ENCODE measurements at places on chromosomes 5 and 9.

DNA sequence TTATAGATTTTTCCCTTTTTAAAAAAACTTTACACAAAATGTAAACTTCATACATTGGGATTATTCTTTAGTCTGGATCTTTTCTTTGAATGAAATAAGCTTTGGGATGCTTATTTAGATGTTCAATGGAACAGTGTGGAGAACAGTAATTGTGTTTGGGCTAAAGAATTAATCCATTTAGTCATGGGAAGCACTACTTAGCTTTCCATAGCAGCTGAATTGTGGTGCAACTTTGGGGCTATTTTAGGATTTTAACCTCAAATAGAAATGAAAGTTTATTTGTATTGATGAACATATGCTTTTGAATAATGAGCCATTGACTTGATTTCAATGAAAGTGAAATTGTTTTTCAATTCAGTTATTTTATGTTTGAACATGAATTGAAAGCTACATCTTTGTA, 72.4 kb downstream of the ZCCHC7 start:
- DNase-seq, result no peak

GRCh38 chr5:120683580-120683979, 219.5 kb downstream of the PRR16 start:
- DNase-seq, result no peak

- peak; percentile 31 for DNase-seq
Observed at GRCh38 chr9:114434878-114435311, 47.1 kb upstream of the AKNA start.

- peak; percentile 51 for DNase-seq
Observed at GRCh38 chr5:64789457-64789856, 20.7 kb downstream of the CWC27 start.

DNA sequence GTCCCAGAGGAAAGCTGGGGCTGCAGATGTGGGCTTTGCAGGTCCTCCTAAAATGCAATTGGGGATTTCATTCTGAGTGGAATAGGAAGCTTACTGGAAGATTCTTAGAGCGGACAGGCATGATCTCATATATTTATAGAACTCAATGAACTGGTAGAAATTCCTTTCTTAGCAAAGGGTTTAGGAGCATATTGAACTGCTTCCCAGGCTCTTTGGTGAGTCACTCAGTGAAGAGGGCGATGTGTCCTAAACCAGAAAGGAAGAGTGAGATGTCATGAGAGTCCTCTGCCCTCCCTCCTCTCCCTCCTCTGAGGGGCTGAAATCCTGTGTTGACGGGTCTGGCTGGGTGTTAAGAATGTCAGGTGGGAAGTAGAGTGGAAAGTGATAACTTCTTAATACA, 26.3 kb upstream of the SEMA6A start:
- DNase-seq, result no peak

Measured in H4 (cell line).